ENCODE measurements at places on chromosomes 1 and 21.

GRCh38 chr1:169044971-169045370 lies 61.5 kb upstream of the ATP1B1 start:
- no peak for DNase-seq

GRCh38 chr21:32015461-32016139 lies 142.8 kb downstream of the HUNK start:
- DNase-seq: no peak

DNA sequence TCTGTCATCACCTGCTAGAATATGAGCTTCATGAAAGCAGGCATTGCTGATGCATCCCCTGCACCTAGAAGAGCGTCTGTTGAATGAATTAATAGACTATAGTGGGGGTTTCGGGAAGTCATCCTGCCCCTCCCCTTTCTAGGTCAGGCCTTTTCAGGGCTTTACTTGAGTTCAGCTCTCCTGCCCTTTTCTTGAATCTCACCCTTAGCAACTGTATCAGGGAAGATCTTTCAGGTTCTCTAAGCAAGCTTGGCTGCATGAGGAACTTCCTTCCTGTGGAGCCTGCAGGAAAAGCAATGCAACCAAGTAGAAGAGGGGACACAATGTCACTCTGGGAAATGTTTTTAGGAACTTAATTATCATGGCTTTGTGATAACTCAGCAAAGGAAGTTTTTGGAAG lies 27.2 kb upstream of the KIAA0040 start:
- no peak for DNase-seq

- DNase-seq: no peak
These were observed 27.8 kb upstream of the LYPD8 start for GRCh38 chr1:248783367-248783766.

DNA sequence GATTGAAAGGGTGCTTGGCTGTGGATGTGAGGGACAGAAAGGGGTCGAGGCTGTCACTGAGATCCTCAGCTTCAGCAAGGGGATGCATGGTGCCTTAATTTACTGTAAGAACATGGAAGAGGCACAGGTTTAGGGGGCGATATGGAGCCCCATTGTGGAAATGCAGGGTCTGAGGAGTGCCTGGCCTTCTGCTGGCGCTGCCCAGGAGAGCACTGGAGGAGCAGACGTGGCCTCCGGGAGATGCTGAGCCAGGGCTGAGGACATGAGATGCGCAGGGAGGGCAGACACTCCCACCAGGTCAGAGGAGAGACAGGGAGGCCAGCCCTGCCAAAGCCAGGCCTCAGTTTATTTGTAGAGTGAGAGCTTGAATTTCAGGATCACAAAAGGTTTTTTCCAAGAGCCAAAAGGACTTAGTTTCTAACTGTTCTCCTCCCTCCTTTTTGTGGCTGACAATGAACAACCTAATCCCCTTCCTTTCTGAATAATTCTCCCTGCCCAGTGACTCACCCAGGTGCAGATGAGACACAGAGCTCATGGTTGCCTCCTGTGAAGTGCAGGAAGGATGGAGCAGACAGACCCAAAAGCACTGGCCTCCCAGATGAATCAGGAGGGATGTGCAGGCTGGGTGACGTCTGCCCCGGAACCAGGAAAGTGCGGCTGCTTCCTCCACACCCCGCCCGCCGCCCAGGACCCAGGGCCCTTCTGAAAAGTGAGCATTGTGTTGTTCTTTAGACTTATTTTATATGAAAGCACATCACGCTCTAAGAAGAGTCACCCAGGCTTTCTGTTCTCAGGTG lies 73.0 kb upstream of the TMPRSS2 start:
- DNase-seq: no peak

DNA sequence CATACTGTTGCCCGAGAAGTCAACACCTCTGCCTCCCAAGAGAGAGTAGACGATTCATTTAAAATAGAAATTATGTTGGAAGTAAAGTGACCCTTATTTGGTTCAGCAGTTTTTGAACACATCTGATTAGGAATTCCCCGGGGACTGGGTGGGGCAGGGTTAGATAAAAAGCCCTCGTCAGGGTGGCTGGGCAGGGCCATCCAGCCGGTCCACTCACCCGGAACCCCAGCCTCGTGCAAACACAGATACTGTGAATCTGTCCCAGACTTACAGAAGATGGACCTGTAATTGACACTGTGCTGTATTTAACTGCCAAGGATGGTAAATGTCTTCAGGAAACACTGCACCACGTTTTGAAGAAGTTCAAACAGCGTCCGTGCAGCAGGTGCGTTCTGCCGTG lies 63.7 kb downstream of the PRDM16 start:
- no peak for DNase-seq

DNA sequence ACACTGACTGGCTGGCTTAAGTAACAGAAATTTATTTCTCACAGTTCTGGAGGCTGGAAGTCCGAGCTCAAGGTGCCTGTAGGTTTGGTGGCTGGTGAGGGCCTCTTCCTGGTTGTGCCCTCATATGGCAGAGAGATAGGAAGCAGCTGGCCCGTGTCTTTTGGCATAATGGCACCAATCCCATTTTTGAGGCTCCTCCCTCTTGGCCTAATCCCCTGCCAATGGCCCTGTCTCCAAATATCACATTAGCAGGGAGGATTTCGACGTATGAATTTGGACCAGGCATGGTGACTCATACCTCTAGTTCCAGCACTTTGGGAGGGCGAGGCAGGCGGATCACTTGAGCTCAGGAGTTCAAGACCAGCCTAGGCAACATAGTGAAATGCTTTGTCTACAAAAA lies 37.4 kb downstream of the AGPAT3 start:
- DNase-seq: no peak

- no peak for DNase-seq
These were observed 44.2 kb downstream of the WLS start for GRCh38 chr1:68188060-68188538.

DNA sequence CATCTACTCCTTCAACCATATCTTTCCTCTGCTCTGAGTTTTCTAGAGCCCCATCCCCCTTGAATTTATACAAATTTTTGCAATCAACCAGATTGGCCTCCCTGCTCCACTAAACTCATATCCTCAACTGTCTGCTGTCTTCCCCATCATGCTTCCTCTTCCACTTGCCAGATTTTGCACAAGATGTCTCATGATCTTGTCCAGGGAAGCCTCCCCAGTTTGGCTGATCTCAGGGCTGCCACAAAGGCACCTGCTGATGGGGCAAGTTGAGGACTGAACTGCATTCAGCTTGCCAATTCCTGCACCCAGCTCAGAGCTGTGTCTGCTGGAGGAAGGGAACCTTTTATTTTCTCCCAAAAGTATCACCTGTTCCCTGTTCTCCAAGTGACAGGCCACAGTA lies 3.9 kb upstream of the KCNJ9 start:
- DNase-seq: no peak

- no peak for DNase-seq
These were observed 60.2 kb upstream of the PBX1 start for GRCh38 chr1:164498792-164499191.

DNA sequence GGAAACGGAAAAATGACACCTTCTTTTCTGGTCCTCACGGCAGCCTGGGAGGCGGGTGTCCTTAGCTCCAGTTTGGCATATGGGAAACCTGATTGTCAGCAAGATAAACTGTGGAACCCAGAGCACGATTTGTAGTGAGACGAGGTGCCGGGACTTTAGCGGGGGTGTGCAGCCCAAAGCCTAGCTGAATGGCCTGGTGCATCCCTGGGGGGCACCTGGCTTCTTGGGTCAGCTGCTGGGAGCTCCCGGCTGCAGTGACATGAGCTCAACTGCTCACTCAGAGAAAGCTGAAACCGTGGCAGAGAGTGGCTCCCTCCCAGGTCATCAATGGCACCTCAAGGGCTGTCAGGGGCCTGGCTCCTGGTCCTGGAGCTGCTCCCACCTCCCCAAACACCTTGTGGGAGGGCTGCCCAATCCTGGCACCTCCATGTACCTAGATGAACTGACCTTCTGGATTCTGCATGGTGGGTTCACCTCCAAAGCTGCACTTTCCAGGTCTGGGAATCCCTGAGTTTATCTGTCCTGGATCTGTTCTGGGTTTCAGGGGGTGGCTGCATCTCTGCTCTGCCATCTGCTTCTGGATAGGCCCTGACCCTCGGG lies 260.5 kb downstream of the MATN1 start:
- no peak for DNase-seq

DNA sequence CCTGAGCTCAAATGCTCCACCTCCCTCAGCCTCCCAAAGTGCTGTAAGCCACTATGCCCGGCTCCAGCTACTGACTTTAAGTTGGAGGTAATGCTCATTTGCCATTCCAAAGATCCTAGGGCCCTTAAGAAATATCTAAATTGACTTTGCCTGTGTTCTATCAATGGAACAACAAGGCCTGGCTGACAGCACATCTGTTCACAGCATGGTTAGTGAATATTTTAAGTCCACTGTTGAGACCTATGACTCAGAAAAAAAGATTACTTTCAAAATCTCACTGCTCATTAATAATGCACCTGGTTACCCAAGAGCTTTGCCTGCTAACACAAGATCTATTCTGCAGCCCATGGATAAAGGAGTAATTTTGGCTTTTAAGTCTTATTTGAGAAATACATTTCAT lies 3.5 kb upstream of the SSX2IP start:
- DNase-seq: no peak

GRCh38 chr1:228515200-228515834 lies 28.1 kb downstream of the RNF187 start:
- no peak for DNase-seq

- no peak for DNase-seq
These were observed 1262.8 kb upstream of the PRMT6 start for GRCh38 chr1:105793536-105794146.

DNA sequence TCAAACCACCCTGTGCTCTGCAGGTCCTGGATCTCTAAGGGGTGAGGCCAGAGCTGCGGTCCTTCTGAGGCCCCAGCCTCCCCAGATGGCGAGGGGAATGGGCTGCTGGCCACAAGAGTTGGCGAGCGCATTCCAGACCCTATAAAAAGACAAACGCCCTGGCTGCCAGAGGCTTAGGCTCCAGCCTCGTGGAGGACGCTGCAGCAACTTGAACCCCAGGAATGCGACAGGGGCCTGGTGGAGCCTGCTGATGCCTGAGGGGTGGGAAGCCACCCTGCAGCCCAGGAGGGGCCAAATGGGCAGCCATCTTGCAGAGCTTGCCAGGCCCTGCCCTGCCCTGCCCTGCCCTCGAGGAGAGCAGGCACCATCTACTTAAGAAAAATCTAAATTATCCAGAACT lies 8.6 kb downstream of the CACNA1S start:
- no peak for DNase-seq

GRCh38 chr1:6489383-6489765 lies 2.1 kb downstream of the PLEKHG5 start:
- no peak for DNase-seq

- no peak for DNase-seq
These were observed 433 bp upstream of the DMBX1 start for GRCh38 chr1:46489169-46489637.

GRCh38 chr1:100050139-100050538 lies 80.3 kb downstream of the SLC35A3 start:
- DNase-seq: no peak

DNA sequence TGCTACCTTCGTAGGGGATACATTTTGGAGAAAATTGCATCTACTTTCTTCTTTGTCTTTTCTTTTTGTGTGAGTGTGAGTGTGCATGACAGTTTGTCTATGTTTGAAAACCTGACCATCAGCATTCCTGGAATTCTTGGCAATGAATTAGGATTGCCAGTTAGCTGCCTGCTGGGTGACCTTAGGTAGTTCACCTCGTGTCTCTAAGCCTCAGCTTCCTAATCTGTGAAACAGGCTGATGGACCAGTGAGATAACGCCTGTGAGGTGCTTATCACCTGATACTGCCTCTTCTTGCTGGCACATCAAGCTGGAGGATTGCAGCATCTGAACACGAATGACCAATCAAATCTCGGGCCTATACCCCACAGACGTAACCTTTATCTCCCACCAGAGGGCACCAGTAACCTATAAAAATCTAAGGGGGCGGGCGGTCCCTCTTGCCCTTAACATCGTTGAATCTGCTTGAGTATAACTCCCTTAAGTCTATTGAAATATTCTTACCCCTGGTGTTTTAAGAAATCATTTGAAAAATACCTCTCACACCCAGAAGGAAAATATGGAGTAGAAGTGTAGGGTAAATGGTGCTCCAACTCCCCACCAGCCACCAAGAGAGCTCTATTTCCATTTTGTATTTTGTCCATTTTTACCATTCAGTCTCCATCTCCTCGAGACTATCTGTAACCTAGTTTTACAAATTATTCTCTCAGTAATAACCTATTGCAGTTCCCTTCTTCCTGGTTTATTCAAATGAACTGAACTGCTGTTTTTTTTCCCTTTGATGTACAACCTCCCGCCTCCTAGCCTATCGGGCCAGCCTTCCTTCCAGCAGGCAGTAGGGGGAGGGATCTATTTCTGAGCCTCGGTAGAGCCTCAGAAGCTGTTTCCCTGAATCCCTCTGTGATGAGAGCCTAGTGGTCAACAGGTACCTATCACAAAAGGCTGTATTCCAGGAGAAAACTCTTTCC lies 49.7 kb downstream of the MDM4 start:
- DNase-seq: no peak

DNA sequence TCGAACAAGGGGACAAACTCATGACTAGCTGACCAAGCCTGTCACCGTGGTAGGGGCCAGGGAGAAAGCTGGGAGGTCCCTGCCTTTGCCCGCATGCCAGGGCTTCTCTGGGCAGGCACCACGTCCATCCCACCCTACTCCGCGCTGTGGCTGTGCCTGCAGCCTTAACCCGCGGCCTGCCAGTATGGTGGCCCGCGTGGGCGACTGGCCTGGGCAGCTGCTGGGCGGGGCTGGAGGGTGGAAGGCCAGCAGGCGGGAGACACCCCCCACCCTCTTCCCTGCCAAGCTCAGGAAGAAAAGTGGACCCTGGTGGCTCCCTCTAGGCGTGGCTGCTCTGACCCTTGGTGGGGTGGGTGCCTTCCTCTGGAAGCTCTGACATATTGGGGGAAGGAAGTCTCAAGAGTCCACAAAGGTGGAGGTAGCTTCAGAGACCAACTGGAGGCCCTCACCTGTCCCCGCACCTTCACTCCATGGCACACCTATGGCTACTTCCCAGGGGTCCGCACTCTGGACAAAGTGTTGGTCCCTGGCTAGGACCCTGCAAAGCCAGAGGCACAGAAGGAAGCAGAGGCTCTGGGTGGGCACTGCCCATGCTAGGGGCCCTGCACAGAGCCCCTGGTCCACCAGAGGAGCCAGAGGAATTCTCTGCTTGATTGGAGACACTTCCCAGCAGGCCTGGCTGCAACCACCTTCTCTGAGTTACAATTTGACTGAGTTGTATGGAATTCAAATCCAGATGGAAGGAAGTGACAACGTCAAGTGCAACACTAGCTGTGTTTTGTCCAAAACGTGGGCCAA lies 3.3 kb upstream of the SKI start:
- DNase-seq: no peak

- DNase-seq: no peak
These were observed 19.5 kb upstream of the COL6A2 start for GRCh38 chr21:46078322-46078977.

- no peak for DNase-seq
These were observed 3.5 kb upstream of the UTS2 start for GRCh38 chr1:7856345-7856744.

GRCh38 chr1:47238935-47239592 lies 7.0 kb upstream of the TAL1 start:
- no peak for DNase-seq

Measured in stimulated activated CD4-positive, alpha-beta T cell treated with anti-CD3 and anti-CD28 coated beads, Interleukin-15, amount 100 ng/mL, for 1 hour (primary cell).